Ascending aorta (tissue), 2 donors: ENCODE measurements at places on chromosomes 2 and 18.

DNA sequence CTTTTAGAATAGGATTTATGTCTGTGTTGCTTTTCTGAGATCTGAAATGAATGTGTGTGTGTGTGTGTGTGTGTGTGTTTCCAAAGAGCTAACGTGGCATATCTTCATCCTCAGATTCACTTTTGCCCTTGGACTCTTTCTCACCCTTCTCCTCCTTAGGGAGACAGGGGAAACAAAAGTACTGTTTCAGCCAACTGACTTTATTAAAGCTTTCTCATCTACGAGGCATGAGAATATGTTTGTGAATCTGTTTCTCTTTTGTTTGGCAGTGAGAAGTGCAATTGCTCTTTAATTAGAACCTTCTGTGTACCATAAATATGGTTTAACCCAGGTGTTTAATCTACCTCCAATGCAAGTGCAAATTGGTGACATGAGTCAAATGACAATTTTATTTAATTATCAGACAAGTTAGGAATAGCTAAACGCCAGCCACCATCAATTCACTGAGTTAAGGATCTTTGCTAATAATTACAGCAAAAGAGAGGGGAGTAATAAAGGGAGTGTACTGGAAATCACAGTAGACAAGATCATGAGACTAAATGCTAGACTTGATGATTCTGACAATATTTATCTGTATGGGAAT is 186.4 kb upstream of the COL3A1 start:
- H3K4me3 ChIP-seq, result peak overlapping the region; percentile 35
- H3K36me3 ChIP-seq, result no peaks in the 10 kb centered on the region
- H3K27me3 ChIP-seq, result no peaks in the 10 kb centered on the region
- H3K4me1 ChIP-seq, result peaks cover 28% of the 10 kb centered on the region
- peak overlapping the region; percentile 68 for H3K27ac ChIP-seq
- DNase-seq, result no peak

DNA sequence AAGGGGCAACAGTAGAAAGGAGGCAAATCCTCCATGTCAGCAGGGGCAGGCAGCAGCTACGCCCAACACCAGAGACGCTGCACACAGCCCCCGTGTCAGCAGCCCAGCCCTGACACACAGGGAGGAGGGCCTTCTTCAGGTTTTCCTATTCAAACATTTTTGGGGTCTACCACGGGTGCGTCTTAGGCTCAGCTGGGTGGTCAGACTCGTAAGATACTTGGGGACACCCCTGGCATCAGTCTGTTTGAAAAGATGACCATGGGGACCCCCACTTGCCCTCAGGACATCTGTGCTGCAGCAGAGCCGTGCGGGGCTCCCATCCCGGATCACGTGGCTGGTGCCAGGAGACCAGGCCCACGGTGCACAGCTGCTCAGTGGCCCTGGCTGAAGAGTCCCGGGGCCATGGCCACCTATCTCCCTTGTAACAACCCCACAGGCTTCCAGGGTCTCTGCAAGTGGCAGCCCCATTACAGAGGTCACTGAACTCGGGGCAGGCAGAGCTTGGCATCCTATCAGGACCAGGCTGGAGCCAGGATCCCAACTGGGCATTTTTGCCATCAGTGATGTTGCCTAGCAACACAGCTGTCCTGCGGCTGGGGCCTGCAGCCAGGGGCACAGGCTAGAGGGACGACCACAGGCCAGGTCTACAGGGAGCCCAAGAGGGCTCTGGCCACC is 82.5 kb downstream of the EDAR start:
- H3K27me3 ChIP-seq, result no peaks in the 10 kb centered on the region
- peaks cover 3% of the 10 kb centered on the region for H3K4me1 ChIP-seq
- H3K36me3 ChIP-seq, result no peaks in the 10 kb centered on the region
- H3K4me3 ChIP-seq, result no peak overlapping the region
- no peak for DNase-seq

DNA sequence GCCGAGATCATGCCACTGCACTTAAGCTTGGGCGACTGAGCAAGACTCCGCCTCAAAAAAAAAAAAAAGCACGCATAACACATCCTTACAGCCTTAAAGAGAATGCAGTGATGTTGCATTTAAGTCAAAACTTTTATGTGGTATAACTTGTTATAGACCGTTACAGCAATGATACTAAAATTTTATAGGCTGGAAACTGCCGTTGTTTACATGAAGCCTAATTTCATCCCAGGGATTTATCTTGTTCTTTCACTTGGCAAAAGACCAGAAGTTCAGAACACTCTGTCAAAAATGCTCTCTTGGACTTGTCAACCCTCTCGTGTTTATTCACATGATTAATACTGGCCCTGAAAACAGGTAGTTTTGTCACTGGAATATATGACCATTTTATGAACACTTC is 7.4 kb downstream of the GNAL start:
- H3K27me3 ChIP-seq, result no peaks in the 10 kb centered on the region
- no peak for DNase-seq
- H3K4me1 ChIP-seq, result no peaks in the 10 kb centered on the region

GRCh38 chr18:48959921-48960920 is 9.5 kb upstream of the SMAD7 start:
- no peaks in the 10 kb centered on the region for H3K36me3 ChIP-seq
- no peaks in the 10 kb centered on the region for H3K27me3 ChIP-seq
- H3K27ac ChIP-seq, result peak overlapping the region; percentile 42
- DNase-seq, result no peak
- H3K4me1 ChIP-seq, result peaks cover 27% of the 10 kb centered on the region
- no peak overlapping the region for H3K4me3 ChIP-seq

- no peak overlapping the region for H3K27ac ChIP-seq
- H3K4me1 ChIP-seq, result no peaks in the 10 kb centered on the region
- no peak overlapping the region for H3K4me3 ChIP-seq
- no peaks in the 10 kb centered on the region for H3K36me3 ChIP-seq
Measured at GRCh38 chr18:25291150-25291549, 60.8 kb downstream of the ZNF521 start.

DNA sequence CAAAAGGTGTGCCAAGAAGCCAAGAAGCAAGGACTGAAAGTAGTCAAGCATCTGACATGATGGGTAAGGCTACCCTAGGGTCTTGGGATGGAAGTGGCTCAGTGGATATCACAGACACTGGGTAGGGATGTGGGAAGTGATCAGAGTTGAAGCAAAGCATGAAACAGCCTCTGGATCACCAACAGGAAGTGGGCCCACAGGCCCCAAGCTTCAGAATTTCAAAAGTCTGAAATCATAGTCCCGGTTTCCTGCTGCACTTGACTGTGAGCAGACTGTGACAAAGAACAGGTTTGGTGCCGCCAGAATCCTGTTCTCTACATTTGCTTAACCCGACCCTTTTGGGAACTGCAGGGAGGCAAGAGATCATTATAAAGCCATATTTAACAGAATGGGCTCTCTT is 57.4 kb downstream of the SP100 start:
- no peak overlapping the region for H3K4me3 ChIP-seq
- peaks cover 24% of the 10 kb centered on the region for H3K36me3 ChIP-seq
- no peak for DNase-seq

DNA sequence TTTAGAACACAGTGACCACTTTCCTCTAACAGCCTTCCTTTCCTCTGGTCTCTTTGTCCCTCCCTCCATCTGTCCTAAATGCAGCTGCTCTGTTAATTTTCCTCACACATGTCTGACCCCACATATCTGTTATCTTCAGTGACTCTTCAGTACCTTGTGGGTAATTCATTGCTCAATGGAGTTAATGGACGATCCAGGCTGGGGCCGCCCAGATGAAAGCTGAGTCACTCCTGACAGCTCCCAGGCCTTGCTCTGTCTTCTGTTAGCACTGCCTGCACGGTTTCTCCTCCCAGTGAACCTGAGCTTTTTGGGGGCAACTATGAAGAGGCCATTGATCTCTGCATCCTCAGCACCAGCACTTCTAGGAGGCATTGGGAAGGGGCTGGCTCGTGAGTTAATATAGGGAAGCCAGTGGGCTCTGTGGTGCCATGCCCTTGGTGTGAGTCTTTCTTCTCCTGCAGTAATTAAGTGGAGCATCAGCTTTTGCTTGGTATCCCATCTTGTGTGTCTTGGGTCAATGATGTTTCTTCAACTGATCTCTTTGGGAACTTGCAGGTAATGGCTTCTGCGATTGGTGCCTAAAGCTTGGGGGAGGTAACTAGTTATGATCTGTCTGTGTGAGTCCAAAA is 67.3 kb downstream of the SNORC start:
- no peaks in the 10 kb centered on the region for H3K36me3 ChIP-seq
- no peak overlapping the region for H3K27ac ChIP-seq
- no peak overlapping the region for H3K4me3 ChIP-seq

GRCh38 chr2:49225126-49225525 is 70.8 kb upstream of the FSHR start:
- H3K27ac ChIP-seq, result no peak overlapping the region
- DNase-seq, result no peak
- no peak overlapping the region for H3K4me3 ChIP-seq
- H3K4me1 ChIP-seq, result no peaks in the 10 kb centered on the region
- H3K27me3 ChIP-seq, result no peaks in the 10 kb centered on the region
- H3K36me3 ChIP-seq, result no peaks in the 10 kb centered on the region
